ENCODE measurements at places on chromosomes 5 and 9.

GRCh38 chr9:120717176-120717575, 2.9 kb upstream of the MEGF9 start:
- DNase-seq = no peak

DNA sequence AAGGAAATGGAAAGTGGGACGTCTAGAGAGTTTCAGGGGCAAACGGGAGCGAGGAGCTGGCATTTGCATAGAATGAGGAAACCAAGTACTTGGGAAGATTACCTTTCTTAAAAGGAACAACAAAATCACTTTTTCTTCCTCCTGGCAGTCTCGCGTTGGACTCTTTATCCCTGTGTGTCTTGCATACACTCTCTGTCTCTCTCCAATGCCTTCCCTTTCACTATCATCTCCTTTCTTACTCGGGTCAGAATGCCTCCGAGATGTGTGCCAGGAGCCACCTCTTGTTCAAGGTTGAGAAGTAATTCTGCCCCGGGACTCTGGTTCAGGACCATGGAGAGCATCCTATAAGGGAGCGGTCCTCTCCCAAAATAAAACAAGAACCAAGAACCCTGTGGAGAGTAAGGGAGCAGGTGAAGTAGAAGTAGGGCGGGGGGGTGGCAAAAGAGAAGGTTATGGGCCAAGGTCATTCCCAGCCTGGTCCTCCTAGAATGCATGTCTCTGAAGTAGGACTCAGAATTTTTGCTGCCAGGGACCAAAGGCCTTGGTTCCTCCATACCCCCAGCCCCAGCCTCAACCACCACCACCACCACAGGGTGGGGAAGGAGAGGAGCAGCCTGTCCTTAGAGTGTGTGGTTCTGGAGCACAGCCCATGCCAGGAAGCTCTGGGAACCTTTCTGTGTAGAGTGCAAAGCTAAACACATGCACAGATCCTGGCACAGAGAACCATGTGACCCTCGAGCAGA, 72.1 kb upstream of the ARAP3 start:
- DNase-seq = no peak

DNA sequence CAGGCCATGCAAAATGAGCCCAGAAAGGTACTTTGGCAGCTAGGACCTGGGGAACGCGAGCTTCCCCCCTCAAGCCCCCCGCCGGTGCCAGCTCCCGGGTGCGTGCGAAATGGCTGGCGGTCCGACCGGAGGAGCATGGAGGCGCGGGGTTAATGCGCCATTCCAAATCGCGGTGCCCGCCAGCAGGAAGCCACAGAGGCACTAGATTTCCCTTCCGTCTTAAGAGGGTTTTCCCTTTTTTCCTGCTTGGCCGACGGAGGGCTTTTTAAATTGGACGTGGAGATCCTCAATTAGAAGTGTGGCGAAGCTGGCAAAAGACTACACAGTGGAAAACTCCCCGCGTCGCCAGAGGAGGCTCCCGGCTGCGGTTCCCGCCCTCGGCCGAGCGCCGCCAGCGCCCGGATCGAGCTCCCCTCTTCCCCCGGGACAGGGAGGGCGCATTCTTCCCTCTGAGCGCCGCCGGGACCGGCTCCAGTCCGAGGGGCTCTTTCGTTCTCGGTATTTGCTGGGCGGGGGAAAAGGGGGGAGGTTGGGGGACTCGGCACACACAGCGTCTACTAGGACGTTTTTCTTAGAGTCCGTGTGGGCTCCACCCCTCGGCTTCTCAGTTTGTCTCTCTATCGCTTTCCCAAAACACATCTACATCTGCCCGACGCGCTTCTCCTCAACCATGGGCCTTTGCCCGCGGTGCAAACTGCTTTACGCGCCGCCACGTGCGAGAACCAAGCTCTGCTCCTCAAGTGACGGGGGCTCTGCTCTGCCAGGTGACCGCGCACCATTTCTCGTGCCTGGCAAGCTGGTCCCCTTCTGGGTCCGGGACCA, 3.0 kb downstream of the GDNF start:
- no peak for DNase-seq

GRCh38 chr9:128091144-128091543, 23.1 kb downstream of the SLC25A25 start:
- DNase-seq = no peak

Data from stimulated activated CD4-positive, alpha-beta T cell treated with anti-CD3 and anti-CD28 coated beads, Interleukin-4, amount 100 ng/mL, for 1 hour (primary cell).